ENCODE measurements at places on chromosomes 1 and 21.

GRCh38 chr1:26158908-26159742 is at the start of gene FAM110D:
TSS of gene FAM110D (plus strand) at chr1:26159079. CDS start at chr1:26161292, 2,213 bp downstream.
- DNase-seq, result no peak

DNA sequence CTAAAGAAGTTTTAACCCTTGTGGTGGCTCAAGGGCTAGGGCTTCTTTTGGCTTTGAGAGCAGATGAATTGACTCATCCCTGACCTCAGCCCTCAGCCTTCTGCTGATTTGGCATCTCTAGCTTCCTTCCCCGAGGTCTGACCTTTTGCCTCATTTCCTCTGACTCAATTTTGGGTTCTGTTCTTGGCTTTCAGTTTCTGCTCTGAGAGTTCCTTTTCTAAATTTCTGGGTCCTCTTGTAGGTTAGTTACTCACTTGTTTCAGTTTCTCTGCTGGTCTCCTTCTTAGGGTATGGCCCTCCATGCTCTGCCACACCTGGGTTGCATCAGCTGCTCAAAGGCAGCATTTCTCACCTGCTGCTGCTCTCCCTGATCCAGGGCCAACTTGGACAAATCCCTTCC is 19.4 kb downstream of the PDE4B start:
- DNase-seq, result peak; percentile 94

GRCh38 chr1:81703756-81704463 is 96.8 kb upstream of the ADGRL2 start:
- peak; percentile 67 for DNase-seq

GRCh38 chr1:180421614-180422013 is 80.8 kb downstream of the ACBD6 start:
- no peak for DNase-seq

- peak; percentile 83 for DNase-seq
These were observed 33.6 kb downstream of the WLS start for GRCh38 chr1:68198752-68199151.

GRCh38 chr1:90591970-90592356 is 125.1 kb downstream of the BARHL2 start:
- no peak for DNase-seq
